Cerebellar nuclear complex (tissue), 1 donor: ENCODE measurements at places on chromosomes 16 and 17.

DNA sequence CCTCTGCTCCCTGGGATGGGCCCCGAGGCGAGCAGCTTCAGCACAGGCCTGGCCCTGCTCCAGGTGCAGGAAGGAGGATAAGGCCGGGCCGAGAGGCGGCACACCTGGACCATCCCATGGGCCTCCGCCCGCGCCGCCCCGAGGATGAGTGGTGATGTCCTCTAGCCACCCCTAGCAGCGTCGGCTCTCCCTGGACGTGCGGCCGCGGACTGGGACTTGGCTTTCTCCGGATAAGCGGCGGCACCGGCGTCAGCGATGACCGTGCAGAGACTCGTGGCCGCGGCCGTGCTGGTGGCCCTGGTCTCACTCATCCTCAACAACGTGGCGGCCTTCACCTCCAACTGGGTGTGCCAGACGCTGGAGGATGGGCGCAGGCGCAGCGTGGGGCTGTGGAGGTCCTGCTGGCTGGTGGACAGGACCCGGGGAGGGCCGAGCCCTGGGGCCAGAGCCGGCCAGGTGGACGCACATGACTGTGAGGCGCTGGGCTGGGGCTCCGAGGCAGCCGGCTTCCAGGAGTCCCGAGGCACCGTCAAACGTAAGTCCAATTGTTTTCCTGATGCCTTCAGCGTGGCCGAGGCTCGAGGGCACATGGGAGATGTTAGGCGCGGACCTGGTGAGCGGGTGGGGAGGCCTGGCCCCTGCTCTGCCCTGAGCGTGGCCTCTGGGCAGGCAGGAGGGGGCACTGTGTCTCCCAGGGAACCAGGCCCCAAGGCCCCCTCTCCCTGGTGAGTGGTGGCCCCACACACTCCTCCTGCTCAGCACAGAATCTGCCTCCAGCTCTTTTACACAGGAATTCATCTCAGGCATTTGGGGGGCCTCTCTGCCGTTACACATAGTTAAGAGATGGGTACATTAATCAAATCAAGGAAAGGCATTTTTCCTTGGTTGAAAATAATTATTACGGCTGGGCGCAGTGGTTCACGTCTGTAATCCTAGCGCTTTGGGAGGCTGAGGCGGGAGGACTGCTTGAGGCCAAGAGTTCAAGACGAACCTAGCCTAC is 855 bp downstream of the TMEM204 start:
- DNase-seq: no peak

DNA sequence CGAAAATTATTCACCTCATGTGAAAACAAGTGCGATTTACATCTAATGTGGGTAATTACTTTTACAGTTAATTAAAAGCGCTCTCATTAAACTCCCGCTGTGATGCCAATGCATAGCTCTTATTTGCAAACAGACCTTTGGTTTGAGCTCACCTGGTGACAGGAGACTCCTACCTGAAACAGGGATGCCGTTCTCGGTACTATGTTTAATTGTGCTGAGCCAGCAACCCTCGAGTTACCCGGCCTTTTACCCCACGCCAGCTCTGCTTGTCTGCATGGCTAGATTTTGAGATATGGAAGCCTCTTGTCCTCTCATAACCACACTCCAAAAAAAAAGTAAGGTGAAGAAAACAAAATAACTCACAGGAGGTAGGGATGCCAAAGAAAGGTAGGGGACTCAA is 690.4 kb upstream of the RBFOX1 start:
- DNase-seq: no peak

DNA sequence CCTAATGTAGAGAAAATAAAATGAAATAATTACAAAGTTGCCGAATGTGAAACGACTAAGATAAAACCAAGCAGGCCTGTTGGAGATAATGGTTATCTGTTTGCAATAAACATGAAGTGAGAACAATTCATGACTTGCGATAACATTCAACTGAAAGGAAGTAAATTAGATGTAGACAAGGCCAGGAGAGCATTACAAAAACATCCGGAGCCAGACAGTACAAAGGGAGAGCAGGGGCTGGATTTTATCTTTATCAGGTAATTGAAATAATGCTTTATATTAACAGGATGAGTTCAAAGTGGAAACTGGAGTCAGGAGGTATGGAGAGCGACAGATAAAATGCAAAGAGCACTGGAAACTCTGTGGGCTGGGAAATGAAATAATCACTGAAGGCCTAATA is 265.6 kb upstream of the GOT2 start:
- DNase-seq: no peak

GRCh38 chr17:78168903-78169793 is 767 bp downstream of the SYNGR2 start:
- DNase-seq: no peak

DNA sequence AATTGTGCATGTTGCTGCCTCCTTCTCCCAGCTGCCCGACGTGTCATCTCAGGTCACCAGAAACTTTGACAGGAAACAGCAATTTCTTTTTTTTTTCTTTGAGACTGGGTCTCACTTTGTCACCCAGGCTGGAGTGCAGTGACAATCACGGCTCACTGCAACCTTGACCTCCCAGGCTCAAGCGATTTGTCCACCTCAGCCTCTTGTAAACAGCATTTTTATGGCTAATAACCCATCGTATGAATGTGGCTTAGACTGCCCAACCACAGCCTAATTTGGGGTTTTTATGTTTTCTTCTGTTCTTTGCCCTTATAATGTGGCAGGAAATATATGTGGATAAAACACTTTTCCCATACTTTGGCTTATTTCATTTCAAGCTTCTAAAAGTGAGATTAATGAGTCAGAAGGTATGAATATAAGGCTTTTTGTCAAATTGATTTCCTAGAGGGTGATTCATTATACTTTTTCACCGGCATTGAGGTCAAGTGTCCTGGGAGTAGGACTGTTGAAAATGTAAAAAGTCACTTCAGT is 31.0 kb upstream of the SLC5A10 start:
- no peak for DNase-seq

DNA sequence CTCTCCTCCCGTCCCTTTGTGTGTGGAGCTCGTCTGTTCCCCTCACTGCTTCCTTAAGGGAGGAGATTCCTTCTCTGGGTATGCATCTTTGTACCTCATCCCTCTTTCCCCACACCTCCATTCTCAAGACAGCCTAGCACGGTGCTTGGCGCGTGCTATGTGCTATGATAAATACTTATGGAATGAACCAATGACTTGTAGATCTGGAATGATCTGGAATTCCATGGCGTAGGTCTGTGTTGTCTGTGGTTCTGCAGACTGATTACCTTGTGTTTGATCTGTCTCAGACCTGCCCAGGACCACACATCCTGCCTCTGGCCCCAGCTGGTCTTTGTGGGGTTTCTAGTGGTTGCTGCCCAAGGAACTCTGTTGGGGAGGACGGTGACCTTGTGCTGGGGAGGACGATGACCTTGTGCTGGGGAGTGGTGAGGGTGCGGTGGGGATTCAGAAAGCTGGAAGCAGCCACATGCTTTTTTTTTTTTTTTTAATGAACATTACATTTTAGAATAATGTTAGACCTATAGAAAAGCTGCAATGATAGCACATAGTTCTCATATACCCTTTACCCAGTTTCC is 33.5 kb upstream of the ETV4 start:
- DNase-seq: no peak

- peak; percentile 13 for DNase-seq
Observed at GRCh38 chr17:29451121-29451742, 61.1 kb downstream of the TAOK1 start.

DNA sequence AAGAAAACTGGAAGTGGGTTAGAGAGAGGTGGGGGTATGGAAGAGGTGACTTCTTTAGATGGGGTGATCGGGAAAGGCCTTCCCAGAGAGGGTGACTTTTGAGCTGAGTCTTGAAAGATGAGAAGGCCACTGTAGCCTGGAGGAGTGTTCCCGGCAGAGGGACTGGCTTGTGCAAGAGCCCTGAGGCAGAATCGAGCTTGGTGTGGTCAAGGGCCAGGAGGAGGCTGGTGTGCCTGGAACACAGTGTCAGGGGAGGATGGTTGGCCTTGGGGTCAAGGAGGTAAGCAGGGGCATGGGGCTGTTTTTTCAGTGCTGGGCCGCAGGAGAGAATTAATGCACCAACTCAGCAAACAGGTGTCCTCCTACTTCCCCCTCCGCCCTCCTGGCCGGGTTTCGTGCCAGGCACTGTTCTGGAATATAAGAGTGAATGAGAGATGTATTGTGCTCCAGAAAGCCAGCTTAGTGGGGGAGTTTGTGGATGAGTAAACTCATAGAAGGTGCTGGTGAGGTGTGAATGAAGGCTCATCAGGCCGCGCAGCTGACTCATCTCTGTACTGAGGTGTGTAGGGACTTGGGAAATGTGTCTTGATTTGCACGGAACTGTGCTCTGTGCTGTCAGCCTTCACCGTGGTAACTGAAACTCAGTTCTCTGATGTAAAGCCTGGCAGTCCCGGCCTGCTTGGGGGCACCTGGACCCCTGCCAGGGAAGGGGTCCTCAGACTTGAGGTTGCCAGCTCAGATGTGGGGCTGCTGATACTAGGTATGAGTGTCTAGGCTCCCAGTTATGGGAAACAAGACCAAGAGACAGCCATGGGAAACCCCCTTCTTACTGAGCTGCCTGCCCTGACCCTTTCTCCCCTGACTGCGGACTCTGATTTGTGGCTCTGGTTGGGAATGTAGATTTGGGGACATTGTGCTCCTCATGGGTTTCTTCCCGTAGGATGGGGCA is 15.3 kb downstream of the KSR1 start:
- DNase-seq: no peak

DNA sequence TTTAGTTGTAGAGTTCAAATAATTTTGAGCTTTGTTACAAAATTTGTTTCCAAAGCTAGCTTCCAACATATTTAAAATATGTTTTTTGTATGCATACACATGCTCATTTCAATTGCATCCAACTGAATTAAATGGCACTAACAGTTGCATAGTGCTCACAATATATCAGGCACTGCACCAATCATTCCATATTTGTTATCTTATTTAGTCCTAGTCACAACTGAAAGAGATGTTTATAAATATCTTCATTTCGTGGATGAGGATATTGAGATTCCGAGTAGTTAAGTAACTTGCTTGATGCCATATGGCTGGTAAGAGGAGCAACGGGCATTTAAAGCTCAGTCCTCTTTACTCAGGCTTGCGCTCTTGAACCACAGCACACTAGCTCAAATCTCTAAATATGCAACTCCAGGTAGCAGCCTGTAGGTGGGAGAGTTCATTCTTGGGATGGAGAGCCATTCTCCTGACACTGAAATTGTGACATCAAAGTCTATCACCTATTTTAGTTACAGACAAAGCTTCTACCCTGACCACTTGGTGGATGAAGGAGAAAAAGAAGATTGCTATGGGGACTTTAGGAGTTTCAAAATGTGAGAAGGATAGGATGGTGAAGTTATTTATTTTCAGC is 118.0 kb upstream of the CA10 start:
- no peak for DNase-seq

DNA sequence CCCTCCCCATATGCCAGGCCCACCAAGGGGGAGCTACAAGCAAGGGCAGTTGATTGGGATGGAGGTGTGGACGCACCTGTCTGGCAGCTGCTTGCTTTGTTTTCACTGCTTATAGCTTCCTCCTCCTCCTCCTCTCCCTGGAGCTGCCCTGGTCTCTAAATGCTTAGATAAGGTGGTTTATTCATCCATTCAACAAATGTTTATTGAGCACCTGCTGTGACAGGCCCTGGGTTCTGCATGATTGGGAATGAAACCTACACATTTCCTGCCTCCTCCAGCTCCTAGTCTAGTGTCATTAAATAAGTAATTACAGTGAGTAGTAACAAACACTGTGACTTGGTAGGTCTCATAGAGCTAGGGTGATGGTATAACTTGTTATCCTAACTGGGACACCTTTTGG is 17.4 kb upstream of the MAP3K14 start:
- DNase-seq: no peak

GRCh38 chr17:8055851-8056231 is 17.0 kb downstream of the ALOX15B start:
- no peak for DNase-seq

DNA sequence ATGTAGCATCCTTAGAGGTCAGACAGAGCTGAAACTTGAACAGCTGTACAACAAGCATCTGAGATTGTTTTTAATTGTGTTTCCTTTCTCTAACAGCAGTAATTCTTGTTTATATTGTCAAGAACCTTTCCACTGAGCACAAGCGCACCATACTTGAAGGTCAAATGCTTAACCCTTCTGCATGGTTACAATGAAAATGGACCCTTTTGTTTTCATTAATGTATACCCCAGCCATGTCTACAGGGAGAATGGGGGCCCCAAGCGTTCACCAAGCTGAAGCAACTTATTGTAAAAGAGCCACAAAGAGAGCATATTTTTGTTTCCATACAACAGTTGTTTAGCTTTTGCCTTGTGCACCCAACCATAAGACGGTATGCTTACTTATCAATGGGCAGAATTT is 210.8 kb downstream of the FTO start:
- DNase-seq: no peak

GRCh38 chr16:50266337-50267091 is at the start of gene ADCY7:
ADCY7 (plus strand) TSS chr16:50266551; CDS start chr16:50288180, 21,629 bp downstream.
- no peak for DNase-seq

- no peak for DNase-seq
Observed at GRCh38 chr16:11743308-11744074, 834 bp upstream of the TXNDC11 start.

DNA sequence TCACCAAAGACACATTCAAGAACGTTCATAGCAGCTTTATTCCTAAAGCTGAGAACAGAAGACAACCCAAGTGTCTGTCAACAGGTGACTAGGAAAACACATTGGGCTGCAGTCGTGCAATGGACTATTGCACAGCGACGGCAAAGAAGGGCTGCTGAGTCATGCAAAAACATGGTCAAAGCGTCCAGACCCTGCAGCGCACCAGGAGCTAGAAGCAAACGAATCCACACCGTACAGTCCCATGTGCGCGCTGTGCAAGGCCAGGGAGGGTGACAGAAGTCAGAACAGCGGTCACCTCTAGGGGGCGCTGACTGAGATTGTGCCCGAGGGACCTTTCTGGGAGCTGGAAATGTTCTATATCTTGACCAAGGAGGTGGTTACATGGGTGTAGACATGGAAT is 266.4 kb downstream of the MAF start:
- DNase-seq: no peak

- DNase-seq: no peak
Observed at GRCh38 chr16:11692171-11692570, 23.9 kb downstream of the SNN start.

GRCh38 chr17:81553616-81554181 is 1.5 kb upstream of the FAAP100 start:
- no peak for DNase-seq

DNA sequence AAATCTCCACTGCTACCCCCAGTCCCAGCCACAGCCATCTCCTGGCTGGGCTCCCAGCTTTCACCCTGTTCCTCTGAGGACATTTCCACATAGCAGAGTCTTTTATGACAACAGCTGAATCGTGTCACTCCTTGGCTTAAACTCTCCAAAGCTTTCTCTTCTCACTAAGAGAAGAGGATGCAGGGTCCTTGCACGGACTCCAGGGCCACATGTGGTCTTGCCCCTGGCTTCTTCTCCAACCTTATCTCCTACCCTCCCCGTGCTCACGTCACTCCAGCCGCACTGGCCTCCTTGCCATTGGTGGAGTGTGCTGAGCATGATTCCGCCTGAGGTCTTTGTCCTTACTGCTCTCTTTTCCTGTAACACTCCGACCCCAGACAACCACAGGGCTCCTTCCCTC is 39.9 kb upstream of the CCDC182 start:
- no peak for DNase-seq

- DNase-seq: no peak
Observed at GRCh38 chr17:33342025-33342424, 48.9 kb upstream of the ASIC2 start.

- no peak for DNase-seq
Observed at GRCh38 chr16:54582631-54583250, 296.2 kb upstream of the IRX3 start.
